Peyer's patch (tissue), 4 donors: ENCODE measurements at places on chromosomes 2 and 18. TPM values are rescaled to one million over a fixed set of nuclear protein-coding genes. Genes with fewer than 3 reads are reported as not detected.

Gene PLCL1
- total RNA-seq = 1.9 TPM

GRCh38 chr2:185919155-185919554, 180.6 kb downstream of the FSIP2 start:
- no peak for DNase-seq

Gene ERFE
- total RNA-seq = 0.57 TPM

Gene RTP5
- 0.54 TPM for total RNA-seq

- no peak for DNase-seq
Measured at GRCh38 chr2:8819194-8819593, 18.2 kb downstream of the KIDINS220 start.

DNA sequence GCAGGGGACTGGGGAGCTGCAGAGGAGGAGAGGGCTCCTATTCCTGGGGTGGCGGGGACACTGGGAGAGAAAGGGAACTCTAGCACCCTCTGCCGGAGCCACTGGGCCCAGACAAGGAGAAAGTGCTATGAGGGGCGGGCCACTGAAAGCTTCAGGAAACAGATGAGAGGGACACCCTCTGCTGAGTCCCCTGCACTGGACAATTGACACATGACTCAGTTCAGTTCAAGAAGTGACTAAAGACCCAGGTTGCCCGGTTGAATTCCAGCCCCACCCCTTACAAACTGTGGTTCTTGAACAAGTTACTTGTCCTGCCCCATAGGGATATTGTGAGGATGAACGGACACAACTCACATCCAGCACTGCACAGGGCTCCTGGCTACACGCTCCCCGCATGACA, 5.0 kb downstream of the RUFY4 start:
- DNase-seq = no peak

DNA sequence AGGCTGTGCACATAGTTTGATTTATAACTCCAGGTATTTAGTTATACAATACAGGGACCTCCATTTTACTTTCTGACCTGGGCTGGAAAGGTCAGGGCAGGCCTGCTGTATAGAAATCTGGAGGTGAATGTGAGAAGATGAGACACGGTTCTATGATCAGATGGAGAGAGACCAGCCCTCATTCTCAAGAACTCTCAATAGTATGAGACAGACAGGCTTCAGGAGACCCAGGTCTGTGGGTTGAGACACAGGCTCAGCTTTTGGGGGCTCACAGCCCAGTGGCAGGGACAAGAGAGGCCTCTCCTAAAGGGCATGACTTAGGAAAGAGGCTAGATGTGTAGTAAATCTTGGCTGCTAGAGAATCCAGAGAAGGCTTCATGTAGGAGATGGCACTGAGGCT, 719 bp upstream of the ATP6V1B1 start:
- no peak for DNase-seq

- DNase-seq = no peak
Measured at GRCh38 chr2:45068571-45069140, 59.4 kb upstream of the SIX2 start.

GRCh38 chr2:218505754-218506371, 62.3 kb downstream of the USP37 start:
- DNase-seq = no peak

Gene MROH2A
- total RNA-seq = 0.27 TPM

- no peak for DNase-seq
Measured at GRCh38 chr18:5662586-5663090, 118.8 kb upstream of the EPB41L3 start.

DNA sequence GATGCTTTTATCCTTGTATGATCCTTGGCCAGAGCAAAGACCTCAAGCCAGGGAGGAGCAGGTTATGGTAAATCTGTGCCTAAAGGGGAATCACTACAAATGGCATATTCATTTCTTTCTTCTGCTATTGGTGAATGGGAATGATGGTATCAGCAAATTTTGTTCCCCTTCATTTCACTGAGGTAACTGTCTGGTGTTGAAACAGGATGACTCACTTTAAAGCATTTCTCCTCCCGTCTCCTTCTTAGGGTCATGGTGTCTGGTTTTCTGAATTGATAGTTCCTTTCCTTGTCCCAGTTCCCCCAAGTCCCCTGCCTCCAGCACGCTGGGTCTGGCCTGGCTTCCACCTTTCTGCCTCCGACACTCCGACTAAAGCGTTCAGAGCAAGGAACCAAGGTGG, 109.2 kb downstream of the MREG start:
- DNase-seq = no peak

Gene HOXD8
- 9.1 TPM for total RNA-seq

Gene ZNF521
- 9.3 TPM for total RNA-seq
